ENCODE measurements at places on chromosomes 13 and 19.

GRCh38 chr19:46863818-46864629, 3.2 kb downstream of the ARHGAP35 start:
- no peak for DNase-seq

DNA sequence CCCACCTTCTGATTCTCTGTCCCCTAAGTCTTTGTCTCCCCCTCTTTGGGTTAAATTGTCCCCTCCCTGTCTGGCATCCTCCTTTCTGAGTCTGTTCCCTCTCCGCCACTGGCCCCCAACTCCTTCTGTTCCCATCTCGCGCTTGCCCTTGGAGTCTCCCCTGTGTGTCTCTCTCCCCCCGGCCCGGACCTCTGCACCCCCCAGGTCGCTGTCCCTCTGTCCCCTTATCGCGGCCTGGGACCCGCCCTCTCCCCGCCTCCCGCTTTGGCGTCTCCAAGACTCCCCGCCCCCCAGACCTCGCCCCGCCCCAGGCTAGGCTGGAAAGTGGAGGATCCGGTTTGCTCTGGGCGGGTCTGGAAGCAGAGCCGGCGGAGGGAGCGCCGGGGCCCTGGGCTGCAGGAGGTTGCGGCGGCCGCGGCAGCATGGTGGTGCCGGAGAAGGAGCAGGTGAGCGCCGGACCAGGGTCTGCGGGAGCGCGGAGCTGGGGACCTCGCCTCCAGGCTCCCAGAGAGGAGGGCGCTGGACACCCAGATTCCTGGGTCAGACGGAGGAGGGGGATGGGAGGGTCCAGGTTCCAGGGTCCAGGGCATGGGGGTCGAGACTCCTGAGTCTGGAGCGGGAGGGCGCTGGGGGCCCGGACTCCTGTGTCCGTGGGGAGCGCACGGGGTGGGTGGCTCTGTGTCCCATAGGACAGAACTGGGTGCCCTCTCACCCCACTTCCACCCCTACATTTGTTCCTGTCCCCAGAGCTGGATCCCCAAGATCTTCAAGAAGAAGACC, at the start of gene TRPM4:
Gene TRPM4, plus strand, starts transcription at position 348 of the 780 bp plus-strand sequence. Its CDS starts 75 bp downstream, at position 423.
- peak; percentile 33 for DNase-seq

GRCh38 chr13:95357875-95358274, 56.6 kb upstream of the ABCC4 start:
- no peak for DNase-seq

- no peak for DNase-seq
These were observed 17.5 kb downstream of the MIPEP start for GRCh38 chr13:23871616-23872220.

GRCh38 chr19:41974652-41975051, 15.5 kb upstream of the RABAC1 start:
- DNase-seq: no peak

- no peak for DNase-seq
These were observed 28.7 kb upstream of the SLC7A10 start for GRCh38 chr19:33254245-33254824.

DNA sequence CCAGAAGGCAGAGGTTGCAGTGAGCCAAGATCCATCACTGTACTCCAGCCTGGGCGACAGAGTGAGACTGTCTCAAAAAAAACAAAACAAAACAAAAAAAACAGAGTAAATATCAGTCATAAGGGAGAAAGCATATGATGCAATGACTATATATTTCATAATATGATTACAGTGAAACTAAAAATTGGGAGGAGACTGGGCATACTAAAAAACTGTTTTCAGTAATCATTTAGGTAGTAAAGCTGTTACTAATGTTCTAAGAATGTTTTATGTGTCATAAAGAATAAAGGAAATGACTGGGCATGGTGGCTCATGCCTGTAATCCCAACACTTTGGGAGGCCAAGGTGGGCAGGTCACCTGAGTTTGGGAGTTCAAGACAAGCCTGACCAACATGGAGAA, 15.9 kb downstream of the ZNF573 start:
- no peak for DNase-seq

- DNase-seq: no peak
These were observed 87.0 kb upstream of the UBL3 start for GRCh38 chr13:29937379-29937778.

GRCh38 chr13:37889102-37889501, 19.5 kb upstream of the TRPC4 start:
- DNase-seq: no peak

- no peak for DNase-seq
These were observed 5.5 kb upstream of the PTBP1 start for GRCh38 chr19:791567-792305.

- no peak for DNase-seq
These were observed 7.8 kb downstream of the GAS6 start for GRCh38 chr13:113855931-113856715.

DNA sequence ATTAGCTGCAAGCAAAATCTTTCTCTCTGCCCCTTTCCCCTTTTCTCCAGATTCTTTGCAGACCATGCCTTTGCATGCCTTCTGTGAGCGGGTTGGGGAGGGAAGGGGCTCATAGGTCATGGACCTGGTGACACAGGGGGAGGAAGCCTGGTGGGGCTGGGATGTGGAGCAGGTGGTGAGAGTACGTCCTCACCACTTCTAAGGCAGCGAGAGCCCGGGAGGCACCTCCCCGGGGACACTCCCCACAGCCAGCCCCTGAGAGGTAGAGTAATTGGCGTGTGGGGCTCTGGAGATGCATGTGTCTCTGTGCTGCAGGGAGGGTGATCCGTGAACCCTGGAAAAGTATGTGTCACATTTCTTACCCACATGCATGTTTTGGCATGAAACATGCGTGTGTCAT, 42.5 kb upstream of the EHD2 start:
- no peak for DNase-seq

- no peak for DNase-seq
These were observed 210.1 kb upstream of the SPRY2 start for GRCh38 chr13:80550971-80551441.

DNA sequence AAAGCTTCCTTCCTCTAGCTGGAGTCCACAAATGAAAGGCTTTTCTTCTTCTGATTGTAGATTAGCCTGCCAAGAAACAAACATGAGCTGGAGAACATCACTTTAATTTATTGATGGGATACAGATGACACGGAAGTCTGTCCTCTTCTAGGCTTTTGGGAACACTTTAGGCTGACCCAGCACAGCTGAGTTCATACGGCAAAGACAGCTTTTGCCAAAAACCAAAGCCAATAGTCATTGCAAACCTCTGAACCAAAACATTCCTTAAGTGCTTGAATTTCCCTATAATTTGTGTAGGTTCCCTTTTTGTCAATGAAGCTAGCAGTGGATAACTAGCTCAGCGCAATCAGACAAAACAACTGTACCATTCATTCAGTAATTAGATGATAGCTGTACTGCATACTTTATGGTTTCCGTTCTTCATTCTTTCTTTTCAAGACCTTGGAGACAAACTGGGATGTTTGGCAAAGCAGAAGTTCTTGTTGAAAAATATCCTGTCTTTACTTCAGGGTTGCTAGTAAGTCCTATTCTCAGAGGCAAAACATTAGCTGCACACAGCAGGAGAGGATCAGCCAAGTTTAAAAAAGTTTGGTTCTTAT, 95.7 kb upstream of the SPRY2 start:
- no peak for DNase-seq

GRCh38 chr13:78032132-78032531, 113.5 kb upstream of the EDNRB start:
- DNase-seq: no peak

DNA sequence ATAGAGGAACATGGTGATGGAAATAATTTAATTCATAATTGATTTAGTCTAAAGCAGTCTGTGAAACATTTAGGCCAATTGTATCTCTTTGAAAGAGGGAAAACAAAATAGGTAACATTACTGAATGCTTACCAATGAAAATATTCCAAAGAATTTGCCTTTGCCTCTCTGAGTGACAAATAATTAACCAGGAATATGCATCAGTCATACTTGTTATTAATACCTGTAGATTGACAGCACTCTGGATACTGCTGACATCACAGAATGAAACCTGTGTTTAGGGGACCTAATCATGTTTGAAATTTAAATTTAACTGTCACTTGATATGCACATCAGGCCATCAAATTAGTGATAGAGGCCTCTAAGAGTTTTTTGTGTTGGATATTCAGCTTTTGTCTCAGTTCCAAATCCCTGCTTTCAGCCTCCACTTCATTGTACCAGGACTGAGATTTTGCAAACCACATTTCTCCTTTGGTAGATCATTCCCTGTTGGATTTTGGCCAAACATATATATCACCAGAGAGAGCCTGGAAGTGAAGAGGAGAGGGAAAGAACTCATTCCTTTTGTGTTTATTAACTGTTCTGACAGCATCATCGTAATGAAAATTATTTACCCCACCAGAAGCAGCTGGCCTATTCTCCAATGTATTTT, 64.8 kb upstream of the KLHL1 start:
- no peak for DNase-seq

DNA sequence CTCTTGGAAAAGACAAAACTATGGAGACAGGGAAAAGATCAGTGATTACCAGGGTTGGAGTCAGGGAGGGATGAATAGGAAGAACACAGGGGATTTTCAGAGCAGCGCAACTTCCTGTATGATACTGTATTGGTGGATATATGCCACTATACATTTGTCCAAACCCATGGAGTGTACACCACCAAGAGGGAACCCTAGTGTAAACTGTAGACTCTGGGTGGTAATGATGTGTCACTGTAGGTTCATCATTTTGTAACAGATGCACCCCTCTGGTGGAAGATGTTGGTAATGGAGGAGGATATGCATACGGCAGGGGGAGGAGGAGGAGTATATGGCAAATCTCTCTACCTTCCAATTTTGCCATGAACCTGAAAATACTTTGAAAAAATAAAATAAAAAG, 68.1 kb downstream of the UFM1 start:
- no peak for DNase-seq

DNA sequence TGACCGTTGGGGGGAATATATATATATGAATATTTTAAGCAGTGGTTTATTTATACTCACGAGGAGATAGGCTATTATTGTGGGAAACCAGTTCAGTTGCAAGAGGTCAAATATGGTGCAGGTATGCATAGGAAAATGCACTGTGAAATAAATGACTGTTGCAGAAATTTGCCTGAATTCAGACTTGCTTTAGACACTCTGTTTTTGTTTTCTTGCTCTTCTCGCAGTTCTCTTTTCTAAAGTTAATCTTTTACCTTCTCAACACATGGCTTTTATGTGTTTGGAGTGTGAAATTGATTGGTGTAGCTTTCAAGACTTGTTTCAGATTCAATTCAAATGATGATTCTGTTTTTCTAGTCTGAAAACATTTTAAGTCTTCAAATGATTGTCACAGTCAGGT, 109.7 kb downstream of the LRCH1 start:
- DNase-seq: no peak

Data from stimulated activated CD4-positive, alpha-beta T cell treated with anti-CD3 and anti-CD28 coated beads, Interleukin-15, amount 100 ng/mL, for 1 hour (primary cell).